Mesenteric fat pad (tissue), 1 donor: ENCODE measurements at places on chromosomes 1 and 21.

DNA sequence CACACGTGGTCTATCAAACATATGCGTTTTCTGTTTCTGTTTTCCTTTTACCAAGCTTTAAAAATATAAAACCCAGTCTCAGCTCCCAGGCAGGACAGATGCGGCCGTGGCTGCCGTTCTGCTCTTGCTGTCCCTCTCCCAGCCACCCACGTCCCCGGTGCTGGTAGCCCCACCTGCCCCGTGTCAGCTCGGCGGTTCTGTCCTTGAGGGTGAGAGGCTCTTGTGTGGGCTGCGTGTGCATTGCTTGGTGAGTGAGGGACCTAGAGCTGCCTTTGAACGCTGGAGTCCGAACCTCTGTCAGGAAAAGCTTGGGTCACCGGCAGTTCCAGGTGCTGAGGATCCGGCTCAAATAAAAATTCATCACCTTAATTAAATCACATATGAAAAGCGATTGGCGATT lies 4.4 kb downstream of the RER1 start:
- DNase-seq, result no peak

DNA sequence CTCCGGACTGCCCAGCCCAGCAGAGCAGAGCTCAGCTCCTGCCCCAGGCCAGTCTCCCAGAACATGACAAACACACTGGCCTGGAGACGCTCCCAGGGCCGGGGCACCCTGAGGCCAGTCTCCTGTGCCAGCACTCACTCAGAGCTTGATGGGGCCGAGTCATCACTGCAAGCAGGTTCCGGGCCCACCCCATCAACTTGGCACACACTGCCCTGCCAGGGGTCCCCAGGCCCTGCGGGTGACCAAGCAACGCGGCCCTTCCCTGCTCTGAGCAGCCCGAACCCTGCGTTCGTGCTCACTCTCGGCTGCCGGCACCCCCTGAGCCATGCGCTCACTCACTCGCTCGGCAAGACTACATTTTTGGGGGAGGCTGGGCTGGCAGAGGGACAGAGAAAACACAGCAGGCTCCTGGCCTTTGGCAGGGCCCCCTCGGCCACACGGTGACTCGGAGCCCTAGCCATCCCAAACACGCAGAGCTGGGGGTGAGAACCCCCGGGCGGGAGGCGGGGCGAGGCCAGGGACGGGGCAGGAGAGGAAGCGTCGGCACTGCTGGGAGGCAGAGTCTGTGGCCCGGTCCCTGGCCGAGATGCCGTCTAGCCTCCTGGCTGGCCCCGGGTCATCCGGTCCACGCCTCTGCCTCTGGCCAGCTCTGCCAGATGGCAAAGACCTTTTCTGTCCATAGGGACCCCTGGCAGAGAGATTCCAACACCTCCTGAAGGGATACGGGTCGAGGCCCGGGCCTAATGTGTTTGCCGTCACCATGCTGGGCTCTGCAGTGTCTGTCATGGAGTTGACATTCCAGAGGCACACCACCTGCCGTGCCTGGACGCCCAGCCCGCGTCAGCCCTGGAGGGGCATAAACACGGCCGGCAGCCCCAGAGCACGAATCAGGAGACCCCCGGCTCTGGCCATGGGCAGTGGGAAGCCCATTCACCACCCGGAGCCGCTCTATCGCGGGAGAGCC lies 68.0 kb downstream of the MEGF6 start:
- DNase-seq, result peak; percentile 93

- DNase-seq, result no peak
These were observed 91.0 kb upstream of the MAP1LC3C start for GRCh38 chr1:242089911-242090310.

- no peak for DNase-seq
These were observed 104.0 kb downstream of the ROR1 start for GRCh38 chr1:63877816-63878215.

GRCh38 chr1:115666702-115667101 lies 24.9 kb downstream of the VANGL1 start:
- DNase-seq, result no peak

DNA sequence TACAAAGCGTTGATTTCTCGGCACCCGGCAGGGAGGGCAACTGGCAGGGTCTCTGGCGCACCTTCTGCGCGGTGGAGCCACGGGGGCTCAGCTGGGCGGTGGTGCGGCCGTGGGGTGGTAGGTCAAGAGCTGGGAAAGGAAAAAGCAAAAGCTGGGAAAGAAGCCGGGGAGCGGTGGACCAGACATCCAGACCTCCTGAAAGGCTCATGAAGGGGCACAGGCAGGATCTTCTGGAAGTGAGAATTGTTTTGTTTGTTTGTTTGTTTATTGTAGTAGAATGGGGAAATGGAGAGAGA lies 7.2 kb upstream of the RNU1-1 start:
- DNase-seq, result no peak

DNA sequence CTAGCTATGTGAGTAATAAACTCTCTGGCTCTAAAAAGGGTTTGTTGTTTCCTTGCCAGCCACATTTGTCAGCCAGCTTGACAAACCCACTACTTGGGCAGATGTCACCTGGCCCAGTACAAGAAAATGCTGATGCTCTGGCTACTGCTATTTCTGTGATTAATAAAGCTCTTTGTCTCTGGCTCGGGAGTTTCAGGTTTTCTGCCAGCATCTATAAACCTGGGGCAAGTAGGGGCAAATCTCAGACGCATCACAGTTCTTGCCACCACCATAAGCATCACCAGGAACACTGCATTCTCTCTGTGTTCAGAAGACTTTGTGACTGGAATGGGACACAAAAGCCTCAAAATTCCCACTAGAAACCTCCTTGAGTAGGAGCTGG lies 2.5 kb downstream of the ITLN2 start:
- DNase-seq, result peak; percentile 18

DNA sequence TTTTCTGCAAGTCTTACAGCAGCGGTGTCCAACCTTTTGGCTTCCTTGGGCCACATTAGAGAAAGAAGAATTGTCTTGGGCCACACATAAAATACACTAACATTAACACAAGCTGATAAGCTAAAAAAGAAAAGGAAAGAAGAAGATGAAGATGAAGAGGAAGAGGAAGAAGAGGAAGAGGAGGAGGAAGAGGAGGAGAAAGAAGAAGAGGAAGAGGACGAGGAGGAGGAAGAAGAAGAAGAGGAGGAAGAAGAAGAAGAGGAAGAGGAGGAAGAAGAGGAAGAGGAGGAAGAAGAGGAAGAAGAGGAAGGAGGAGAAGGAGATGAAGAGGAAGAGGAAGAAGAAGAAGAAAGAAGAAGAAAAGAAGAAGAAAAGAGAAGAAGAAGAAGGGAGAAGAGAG lies 230.7 kb downstream of the DENND1B start:
- DNase-seq, result no peak

DNA sequence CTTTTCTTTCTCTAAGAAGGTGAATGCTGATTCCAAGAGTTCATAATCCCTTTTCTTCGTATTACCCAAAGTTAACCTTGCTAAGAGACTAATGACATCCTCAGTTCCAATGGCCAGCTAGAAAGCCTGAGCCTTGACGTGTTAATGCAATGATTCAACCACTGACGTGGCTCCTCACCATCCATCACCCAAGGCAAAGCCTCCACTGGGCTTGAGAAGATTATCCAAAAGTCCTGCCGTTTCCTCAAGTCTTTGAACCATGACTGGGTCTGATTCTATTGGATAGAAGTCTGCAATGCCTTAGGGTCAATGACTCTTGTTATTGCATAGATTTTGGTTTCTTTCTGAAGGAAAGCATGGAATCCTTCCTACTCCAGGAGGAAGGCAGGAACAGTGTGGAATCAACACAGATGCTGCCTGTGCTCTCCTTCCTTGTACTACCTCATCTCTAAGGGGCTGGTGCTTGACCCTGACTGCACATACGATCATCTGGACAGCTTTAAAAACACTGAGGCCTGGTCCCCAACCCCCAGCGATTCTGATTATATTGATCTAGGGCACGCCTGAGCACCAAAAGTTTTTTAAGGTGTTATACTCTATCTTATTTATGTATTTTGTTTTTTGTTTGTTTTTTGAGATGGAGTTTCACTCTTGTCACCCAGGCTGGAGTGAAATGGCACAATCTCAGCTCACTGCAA lies 69.3 kb upstream of the ANGPTL1 start:
- no peak for DNase-seq

GRCh38 chr1:97565886-97566285 lies 354.9 kb downstream of the DPYD start:
- no peak for DNase-seq

GRCh38 chr1:181202986-181203555 lies 114.6 kb downstream of the IER5 start:
- DNase-seq, result no peak

GRCh38 chr1:21099034-21099868 lies 77.4 kb downstream of the EIF4G3 start:
- no peak for DNase-seq

DNA sequence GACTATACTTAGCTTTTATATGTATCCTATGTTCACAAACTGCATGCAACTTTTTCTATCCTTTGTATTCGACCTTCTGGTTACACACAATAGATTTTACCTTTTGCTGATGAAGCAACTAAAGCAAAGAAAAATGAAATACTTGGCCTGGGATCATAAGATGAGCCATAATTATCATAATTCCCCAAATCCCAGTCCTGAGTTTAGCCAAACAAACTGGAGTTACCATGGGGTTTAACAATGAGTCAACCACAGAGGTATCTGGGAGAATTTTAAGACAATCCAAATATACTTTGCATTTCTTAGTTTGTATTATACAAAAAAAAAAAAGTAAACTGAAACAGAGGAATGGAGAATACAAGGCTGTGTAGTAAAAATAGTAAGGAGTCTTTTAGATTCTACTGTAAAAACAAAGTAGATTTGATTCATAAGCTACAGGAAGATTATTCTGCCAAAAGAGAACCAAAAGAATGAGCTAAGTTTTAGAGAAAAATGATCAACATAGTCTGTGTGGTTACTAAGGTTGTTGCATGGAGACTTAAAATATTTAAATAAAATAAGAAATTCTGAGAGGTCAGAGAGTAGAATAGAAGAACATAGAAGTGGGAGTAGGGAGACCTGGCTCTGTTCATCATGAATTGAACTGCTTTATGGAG lies 60.4 kb upstream of the GORAB start:
- DNase-seq, result no peak

DNA sequence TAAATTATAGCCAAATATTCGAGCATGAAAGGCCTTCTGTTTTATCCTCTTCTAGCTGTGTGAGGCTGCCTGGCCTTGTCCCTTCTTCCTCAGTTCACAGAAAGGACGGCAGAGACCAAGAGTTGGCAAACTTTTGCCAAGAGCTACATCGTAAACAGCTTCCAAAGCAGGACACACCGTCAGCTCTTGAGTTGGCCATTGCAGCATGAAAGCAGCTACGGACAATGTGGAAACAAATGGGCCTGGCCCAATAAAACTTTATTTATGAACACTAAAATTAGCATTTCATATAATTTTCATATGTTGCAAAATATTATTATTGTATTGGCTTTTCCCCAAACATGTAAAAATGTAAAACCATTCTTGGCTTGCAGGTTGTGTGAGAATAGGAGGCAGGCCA lies 10.7 kb downstream of the C21orf58 start:
- DNase-seq, result no peak

DNA sequence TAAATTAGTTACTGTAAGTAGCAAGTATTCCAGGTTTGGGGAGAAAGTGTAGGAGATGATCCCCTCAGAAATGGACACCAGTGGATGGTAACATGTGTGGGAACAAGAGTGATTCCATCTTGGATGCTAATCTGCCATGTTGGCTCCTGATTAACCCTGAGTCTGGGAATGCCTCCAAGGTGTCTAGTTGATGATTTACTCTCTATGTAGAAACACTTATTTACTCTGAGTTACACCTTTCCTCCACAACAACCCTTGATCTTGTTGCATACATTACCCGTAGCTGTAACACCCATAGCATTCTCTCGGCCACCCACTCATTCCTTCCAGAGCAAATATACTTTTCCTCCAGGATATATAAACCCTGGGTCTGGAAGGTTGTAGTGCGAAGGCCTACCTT lies 315.9 kb upstream of the GREM2 start:
- DNase-seq, result no peak

DNA sequence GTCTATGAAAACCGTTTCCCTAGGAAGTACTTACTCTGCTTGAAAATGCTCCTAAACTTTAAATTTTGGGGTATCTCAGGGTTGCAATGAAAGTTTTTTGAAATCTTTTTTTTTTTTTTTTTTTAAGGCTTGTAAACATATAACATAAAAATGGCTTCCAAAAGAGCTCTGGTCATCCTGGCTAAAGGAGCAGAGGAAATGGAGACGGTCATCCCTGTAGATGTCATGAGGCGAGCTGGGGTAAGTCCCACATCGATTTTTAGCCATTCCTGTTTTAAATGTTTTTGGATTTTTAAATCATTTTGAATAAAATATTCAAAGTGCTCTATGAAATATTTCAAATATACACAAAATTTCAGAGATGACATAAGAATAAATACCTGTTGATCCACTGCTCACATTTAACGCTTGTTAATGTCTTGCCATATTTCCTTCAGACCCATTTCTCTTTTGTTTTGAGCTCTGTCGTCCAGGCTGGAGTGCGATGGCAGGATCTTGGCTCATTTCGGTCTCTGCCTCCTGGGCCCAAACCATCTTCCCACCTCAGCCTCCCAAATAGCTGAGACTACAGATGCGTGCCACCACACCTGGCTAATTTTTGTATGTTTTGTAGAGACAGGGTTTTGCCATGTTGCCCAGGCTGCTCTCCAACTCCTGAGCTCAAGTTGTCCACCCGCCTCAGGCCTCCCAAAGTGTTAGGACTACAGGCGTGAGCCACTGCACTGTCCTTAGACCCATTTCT lies 1.3 kb downstream of the PARK7 start:
- no peak for DNase-seq

DNA sequence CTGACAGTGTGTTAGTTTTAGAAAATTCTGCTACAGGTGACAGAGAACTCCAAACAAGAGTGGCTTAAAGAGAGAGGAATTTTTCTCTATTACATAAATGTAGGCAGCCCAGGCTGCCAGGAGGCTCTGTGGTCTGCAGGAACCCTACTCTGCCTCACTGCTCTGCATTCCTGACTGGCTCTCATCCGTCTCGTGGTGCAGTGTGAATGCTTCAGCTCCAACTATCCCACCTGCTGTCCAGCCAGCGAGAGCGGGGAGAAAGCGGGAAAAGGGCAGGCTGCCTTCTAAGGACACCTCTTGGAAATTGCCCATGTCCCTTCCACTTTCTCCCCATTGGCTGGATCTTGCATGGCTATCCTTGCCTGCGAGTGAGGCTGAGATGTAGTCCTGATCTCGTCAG lies 131.3 kb downstream of the PEX14 start:
- peak; percentile 72 for DNase-seq

GRCh38 chr1:39754906-39755504 lies 16.1 kb downstream of the OXCT2 start:
- no peak for DNase-seq

- no peak for DNase-seq
These were observed 19.9 kb downstream of the SOX13 start for GRCh38 chr1:204092632-204093420.
